Glomerular endothelial cell (primary cell): ENCODE measurements at places on chromosomes 12 and 14.

DNA sequence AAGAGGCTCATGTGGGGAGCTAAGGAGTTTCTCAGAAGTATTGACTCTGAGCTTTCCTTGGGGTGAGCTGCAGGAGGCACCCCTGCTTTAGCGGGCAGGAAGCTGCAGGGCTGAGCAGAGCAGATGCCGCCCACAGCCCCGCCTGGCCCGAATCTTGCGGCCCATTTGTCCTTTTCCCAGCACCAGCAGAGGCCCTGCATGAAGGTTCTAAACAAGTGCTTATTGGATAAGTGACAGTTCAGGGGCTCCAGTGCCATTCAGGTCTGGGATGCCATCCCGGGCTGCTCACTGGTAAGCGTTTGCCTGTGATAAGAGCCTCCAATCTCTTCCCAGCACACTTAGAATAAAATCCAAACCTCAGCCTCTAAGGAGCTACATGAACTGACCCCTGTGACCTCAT is 11.4 kb downstream of the RILPL1 start:
- no peak for DNase-seq

DNA sequence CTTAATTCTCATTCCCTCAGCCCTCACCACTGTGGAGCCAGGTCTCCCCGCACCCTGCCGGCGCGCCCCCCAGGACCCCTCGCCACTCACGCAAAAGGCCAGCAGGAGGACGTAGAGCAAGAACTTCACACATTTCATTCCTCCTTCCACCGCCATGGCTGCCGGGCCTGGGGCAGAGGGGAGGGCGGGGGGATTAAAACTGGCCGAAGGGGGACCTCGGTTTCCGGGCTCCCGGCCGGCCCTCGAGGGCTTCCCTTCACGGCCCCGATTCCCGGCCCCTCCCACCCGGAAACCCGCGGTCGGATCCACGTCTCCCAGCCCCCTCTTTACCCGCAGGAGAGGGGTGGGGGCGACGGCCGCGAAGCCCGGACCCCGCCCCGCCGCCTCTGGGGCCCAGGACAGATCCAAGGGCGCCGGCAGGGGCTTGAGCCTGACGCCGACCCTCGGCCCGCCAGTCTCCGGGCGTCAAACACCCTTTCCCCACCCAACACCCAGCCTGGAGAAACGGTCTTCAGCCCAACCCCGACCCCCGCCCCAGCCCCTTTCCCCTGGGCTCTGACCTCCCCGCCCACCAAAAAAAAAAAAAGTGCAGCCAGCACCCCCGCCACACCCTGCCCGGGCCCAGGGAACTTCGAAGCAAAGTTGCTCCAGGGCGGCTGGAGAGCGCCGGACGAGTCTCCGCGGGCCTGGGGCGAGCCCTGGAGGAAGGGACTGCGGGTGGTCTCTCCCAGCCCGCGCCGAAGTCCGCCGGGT is 447 bp downstream of the CD63 start:
- DNase-seq = no peak

DNA sequence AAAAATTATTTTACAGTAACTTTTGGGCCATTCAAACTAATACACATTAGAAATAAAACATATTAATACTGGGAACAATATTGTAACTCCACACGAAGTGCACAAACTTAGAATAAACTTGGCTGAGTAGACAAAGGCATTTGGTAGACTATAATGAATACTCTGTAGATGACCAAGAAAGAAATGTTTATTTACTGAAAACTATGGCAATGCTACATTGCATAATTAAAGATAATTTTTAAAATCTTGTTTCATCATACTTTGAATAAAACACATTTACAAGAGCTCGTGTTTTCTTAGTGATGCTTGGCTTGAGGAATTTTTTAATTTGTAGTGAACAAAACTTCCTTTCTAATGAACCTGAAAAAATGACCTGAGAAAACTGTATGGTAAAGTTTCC is 21.3 kb downstream of the RERG start:
- DNase-seq = no peak

DNA sequence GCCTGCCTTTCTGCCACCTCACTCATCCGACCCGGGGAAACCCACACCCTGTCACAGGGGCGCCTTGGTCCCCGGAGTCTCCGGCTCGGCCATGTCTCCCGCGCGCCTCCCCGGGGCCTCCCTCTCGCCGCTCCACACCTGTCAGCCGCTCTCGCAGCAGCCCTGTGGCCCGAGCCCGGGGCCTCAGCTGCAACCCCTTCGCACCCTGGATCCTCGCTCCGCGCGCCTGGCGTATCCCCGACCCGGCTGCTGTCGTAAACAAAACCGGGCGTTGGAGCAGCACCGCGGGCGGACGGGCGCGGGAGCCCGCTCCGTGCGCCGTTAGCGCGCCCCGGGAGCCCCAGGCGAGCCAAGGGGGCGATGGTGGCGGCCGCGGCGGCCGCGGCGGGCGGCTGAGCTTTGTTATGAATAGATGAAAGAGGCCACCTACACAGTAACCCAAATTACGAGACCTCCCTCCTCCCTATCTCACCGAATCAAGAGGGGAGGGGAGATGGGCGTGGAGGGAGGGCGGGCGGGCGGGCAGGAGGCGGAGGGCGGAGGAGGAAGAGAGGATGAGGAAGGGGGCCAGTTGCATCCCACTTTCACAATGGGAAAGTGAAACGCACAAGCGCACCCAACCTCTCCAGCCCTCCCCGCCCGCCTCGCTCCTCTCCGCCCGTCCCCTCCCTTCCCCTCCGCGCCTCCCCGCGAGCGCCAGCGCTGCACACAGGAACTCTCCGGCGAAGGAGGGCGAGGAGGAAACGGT is at the start of gene PLXNC1:
TSS of gene PLXNC1 (plus strand) at position 587 of the 748 bp plus-strand sequence. CDS start 395 bp downstream, outside the sequence.
- no peak for DNase-seq

GRCh38 chr12:78470354-78471195 is 394.0 kb upstream of the SYT1 start:
- DNase-seq = peak; percentile 18
